CD8-positive, alpha-beta memory T cell (primary cell): ENCODE measurements at places on chromosomes 1 and 21.
A peak's percentile ranks its signal among the peaks of the same experiment; 100 is the strongest.

- no peak for DNase-seq
Observed at GRCh38 chr1:42480921-42481320, 17.8 kb downstream of the CCDC30 start.

- no peak for DNase-seq
Observed at GRCh38 chr1:227318853-227319607, 738 bp upstream of the CDC42BPA start.

DNA sequence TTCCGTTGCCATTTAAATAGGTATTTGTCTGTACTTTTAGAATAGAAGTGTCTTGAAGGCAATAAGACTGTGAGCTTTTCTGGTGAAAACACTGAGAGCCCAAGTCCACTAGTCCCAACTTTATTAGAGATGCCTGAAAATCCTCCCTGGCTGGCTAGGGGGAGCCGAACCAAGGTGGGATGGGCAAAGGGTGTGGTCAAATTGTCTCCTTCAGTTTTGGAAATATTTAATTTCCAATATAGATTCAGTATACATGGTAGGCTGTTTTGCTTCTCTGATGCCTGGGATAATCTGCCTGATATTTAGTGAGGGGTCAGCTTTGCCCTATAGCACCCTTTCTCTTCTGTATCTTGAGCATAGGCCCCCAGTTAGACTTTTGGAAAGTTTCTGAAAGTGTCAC is 3.5 kb downstream of the ROR1 start:
- no peak for DNase-seq

DNA sequence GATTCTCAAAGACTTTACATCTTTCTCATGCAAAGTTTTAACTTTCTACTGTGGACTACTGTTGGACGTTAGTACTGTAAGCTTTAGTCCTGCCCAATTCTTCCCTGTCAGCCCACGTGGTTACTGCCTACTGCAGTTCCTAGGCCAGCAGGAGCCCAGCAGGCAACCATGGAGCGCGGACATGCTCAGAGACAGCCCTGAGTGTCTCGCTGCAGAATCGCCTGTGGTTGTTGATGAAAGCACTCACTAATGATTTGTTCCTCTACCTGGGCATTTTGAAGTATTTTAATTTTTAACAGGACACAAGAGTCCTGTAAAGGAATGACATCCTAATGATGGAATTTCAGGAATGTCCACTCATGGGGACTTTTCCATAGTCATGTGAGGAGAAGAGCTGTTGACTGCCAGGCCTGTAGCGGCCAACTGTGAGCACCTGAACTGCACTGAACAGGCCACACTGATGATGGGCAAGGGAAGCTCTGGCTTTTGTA is 44.1 kb downstream of the PGBD5 start:
- no peak for DNase-seq

DNA sequence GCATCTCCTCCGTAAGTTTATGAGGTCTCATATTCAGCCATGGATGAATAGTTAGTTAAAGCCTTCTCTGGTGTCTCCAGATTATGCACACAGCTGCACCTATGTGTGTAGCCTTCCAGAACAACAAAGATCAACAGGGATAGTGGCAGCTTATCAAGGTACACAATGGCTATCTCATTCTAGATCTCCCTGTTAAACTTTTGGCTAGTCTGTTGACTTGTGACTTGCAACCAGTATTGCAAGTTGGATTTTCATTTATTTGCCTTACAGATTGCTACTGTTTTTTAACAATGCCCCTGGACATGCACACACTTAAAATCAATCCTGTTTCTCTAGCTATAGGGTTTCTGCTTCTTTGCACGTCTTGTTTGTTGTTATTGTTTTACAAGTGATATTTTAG is 363.2 kb downstream of the OMA1 start:
- DNase-seq = no peak

GRCh38 chr1:109256971-109257681 is 7.8 kb downstream of the CELSR2 start:
- no peak for DNase-seq

- no peak for DNase-seq
Observed at GRCh38 chr1:26598890-26599289, 69.3 kb downstream of the RPS6KA1 start.

- DNase-seq = no peak
Observed at GRCh38 chr1:9101510-9102146, 27.3 kb downstream of the GPR157 start.

GRCh38 chr1:156995412-156995811 is 50.1 kb downstream of the ARHGEF11 start:
- no peak for DNase-seq

DNA sequence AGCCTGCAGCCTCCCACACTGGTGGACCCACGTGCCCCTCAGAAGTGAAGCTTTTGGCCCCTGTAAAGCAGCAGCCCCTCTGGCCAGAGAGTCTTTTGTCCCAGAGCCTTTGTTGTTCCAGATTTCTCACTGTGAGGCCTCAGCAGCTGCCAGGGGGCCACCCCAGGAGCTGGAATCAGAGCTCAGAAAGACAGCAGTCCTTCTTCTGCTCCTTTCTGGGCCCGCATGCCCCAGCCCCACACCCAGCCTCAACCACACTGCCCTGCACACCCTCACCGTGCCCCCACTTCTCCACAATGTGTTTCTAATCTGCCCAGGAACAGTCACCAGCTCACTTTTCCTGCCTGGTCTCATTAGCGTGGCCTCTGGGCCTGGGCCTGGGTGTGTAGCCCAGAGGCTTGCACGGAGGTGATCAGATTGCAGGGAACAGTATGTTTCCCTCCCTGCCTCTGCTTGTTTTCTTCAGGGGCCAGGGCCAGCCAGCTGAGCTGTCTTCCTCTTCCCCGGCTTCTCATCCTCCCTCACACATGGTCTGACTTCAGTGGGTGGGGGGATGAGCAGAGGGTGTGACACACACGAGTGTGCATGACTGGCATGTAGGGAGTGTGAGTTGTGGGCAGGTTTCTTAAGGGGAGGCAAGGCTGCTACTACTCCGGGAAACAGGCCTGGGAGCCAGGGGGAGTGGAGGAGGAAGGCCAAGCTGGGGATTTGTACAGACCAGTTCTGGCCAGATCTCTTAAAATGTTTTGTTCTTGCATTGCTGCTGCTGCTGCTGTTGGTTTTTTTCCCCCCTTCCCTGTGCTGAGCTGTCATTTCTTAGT is 82.5 kb upstream of the ZNF648 start:
- DNase-seq = no peak

- peak; percentile 19 for DNase-seq
Observed at GRCh38 chr1:229430761-229431283, 3.1 kb downstream of the ACTA1 start.

DNA sequence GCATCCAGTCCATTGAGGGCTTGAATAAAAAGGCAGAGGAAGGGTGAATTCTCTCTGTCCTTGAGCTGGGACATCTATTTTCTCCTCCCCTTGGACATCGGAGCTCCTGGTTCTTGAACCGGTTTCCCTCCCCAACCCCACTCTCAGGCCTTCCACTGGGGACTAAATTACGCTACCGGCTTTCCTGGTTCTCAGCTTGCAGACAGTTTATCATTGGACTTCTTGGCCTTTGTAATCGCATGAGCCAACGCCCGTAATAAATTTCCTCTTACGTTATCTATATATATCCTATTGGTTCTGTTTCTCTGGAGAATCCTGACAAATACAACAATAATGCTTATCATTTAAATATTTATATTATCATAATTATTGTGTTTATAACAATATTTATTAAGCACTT is 20.4 kb upstream of the COL9A2 start:
- no peak for DNase-seq

DNA sequence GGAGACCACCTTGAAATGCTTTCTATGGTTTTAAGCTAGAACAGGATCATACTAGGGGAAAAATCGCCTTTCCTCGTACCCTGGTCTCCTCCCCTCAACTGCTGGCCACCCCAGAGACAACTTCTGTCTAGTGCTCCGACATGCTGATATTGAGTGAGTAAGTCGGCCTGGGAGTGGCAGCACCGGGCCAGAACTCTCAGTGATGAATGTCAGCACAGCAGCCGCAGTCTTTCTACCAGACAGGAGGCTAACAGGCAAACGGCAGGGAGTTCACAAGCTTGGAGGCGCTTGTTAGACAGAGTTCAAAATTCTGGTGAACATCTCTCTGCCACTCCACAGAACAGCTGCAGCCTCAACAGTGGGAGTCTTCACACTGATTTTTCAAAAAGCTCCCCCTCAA is 716.9 kb downstream of the ADGRL2 start:
- DNase-seq = no peak

GRCh38 chr1:95575291-95575690 is 341.3 kb downstream of the RWDD3 start:
- no peak for DNase-seq

DNA sequence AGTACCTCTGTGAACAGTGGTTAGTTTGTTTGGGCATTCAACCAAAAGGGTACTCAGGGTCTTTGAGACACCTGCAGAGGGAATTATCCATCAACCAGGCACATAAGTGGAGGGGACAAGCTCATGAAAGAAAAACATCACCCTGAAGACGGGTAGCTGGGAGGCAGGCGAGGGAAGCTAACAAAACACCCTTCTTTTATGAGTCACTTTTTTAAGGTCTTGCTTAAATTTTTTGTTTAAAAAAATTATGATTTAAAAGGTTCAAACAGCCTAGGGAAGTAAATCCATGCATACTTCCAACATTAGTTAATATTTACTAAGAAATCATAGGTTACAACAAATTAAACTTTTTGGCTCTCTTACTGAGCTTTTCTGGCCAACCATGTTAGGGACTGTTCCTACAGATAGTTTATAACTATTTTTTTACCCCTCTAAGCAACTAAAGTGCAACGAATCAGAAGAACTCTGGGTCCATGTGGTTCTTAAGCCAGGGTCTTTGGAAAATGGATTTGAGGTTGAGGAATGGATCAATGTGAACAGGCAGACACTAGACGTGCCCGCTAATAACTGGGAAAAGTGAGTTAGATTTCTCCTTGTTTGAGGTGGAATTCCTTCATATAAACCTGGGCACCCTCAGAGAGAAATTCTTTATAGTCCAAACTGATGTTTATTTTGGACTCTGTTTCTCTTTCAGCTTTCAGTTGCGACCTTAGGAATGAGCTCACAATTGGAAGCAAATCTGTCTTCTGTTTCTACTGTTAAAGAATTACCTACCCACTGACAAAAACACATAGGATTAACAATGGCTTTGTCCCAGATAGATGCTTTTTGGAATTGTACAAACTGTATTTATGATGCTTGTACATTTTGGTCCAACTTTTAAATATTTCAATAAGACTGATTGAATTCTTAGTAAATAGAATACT is 123.0 kb downstream of the LYPLAL1 start:
- DNase-seq = no peak

DNA sequence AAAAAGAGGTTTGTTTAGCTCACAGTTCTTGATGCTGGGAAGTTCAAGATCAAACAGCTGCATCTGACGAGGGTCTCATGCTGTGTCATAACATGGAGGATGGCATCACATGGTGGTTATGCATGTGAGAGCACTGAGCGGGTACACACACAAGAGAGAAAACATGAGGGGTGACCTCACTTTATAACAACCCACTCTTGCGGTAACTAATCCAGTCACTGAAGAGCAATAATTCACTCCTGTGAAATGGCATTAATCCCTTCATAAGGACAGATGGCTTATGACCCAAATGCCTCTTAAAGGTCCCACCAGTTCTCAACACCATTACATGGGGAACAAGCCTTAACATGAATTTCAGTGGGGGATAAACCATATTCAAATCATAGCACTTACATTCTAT is 23.2 kb upstream of the CHIT1 start:
- no peak for DNase-seq

- no peak for DNase-seq
Observed at GRCh38 chr1:33096363-33097005, 15.5 kb downstream of the AZIN2 start.

- no peak for DNase-seq
Observed at GRCh38 chr1:96366516-96366915, 355.1 kb upstream of the PTBP2 start.

- DNase-seq = no peak
Observed at GRCh38 chr1:79040424-79041082, 34.0 kb upstream of the ADGRL4 start.

- no peak for DNase-seq
Observed at GRCh38 chr1:235014756-235015155, 113.9 kb downstream of the TOMM20 start.

DNA sequence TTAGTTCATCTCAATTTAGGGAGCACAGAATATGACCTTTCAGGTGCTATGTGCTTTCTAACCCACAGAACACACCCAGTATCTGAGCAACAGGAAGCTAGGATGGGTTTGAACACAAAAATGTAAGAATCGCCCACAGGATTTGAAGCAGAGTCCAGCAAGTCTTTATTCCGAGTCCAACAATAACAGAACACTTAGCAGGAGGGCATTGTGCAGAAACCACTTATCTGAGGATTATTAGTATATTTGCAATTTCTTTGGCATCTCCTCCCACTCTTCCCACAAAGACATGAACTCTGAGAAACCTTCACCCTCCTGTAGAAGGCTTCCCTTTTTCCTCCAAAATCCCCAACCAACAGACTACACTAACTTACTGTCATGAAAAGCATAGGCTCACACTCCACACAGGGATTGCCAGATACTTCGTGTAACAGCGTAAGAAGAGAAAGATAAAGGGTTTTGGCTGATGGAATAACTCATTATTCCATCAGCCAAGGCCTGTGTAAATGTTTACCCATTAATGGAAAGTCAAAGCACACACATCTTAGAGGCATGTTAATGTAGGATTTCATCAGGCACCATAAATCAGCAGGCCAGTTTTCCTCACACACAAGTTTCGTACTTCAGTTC is 16.1 kb downstream of the SIPA1L2 start:
- DNase-seq = no peak

- DNase-seq = no peak
Observed at GRCh38 chr1:229033480-229033879, 237.4 kb upstream of the RAB4A start.

GRCh38 chr21:36134803-36135390 is at the start of gene CBR3:
Gene CBR3 (plus strand): TSS chr21:36135079. CDS start chr21:36135193, 114 bp downstream.
- DNase-seq = peak; percentile 52

DNA sequence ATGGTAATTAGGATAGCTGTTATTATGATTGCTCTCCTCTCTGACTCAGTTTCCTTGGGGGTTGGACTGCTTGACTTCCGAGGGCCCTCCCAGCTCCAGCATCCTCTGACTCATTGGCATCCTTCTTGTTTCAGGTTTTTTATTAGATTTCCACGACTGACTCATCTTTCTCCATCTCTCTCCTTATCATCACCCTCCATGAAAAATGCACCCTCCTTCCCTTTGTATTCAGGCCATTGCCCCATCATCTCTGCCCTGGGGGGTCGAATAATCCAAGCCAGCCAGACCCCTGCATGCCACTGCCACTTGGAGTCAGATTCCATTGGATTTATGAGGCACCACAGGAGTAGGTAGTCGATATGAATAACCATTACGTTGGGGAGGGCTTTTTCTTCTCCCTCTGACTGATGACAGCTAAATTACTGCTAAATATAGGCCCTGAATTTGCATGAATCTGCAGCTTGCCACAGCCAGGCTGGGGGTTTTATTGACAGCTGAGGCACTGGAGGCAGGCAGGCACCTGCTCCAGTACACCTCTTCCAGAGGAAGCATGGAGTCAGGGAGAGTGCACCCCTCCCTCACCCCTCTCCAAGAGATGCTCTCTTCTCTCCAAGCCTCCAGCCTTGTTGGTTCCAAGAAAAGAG is 91.7 kb downstream of the C1orf94 start:
- no peak for DNase-seq

GRCh38 chr1:248818505-248819374 is 7.0 kb downstream of the SH3BP5L start:
- no peak for DNase-seq
